ENCODE measurements at places on chromosomes 7 and 10.

- DNase-seq = peak; percentile 88
Measured at GRCh38 chr10:96614515-96614914, 27.7 kb upstream of the TM9SF3 start.

DNA sequence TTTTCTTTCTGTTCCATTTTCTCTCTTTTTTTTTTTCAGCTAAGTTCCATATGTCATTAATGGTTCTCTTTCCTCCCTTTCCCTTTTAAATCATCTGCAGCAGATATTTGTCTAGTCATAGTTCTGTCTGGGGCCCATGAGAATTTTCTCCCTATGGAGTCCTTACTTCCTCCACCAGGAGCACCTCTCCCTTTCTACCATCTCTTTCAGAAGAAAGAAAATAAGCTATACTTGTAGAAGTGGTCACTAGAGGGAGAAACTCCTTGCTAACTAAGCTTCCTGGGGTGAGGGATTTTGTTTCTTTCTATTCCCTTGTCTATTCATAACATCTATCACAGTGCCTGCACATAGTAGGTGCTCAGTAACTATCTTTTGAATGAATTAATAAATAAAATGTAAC, 230.2 kb upstream of the HPS1 start:
- DNase-seq = no peak

DNA sequence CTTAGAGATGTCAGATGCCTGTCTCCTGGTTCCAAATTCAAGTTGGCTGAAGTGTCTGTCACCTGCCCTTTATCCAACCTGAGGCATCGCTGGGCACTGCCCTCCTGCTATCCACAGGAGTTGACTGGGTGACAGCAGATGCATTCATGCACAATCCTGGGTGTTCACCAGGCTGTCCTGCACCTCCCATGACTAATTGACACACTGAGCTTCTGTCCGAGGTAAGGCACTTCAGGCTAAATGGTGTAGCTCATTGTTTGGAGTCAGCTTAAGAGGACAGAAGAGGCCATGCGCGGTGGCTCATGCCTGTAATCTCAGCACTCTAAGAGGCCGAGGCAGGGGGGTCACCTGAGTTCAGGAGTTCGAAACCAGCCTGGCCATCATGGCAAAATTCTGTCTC, 2.4 kb downstream of the UCMA start:
- DNase-seq = no peak

DNA sequence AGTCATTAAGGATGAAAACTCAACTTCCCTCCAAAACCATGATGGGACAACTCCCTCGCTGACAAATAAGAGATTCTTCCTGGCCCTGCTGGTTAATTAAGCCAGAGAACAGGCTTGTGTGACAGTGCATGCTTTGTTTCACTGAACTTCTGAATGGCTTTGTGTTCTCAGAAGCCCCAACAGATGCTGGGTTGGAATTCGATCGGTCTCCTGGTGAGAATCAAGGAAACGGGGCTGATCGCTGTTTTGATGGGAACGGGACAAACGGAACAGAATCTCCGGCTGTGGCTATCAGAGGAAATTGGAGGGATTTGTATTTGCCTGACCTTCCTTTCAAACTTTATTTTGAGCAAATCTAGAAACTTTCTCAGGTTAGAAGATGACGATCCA, 145.0 kb downstream of the RNF216 start:
- peak; percentile 44 for DNase-seq

DNA sequence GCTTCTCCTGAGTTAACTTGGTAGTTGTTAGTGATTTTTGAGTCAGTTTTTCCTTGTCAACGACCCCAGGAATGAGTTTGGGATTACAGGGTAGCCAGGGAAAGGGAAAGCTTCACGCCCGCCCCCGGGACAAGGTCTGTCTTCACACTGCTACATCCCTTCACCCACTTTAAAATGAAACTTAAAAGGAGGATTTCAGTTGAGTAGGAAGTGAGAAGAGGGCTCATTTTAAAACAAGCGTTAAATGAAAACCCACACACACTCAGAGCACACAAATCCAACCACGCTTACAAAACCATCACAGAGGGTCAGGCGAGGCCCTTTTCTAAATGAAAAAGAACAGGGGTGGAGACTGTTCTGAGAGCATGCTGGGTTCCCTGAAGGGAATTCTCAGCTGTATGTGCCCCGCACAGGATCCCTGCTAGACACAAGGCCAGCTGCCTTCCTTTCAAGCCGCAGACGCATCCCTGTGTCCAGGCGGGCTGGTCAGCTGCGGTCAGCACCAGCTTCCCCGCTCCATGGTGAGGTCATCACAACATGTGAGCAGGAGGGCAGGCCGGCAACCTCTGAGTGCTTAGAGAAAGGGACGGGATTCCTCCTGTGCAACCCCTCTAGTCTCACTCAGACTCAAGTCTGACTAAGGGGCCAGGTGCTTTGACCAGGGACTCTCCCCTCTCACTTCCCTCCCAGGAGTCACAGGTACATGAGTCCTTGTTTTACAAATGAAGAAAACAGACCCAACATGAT, 111.8 kb downstream of the EGFR start:
- peak; percentile 41 for DNase-seq

Measured in fibroblast of skin of back (primary cell).